ENCODE measurements at places on chromosomes 1 and 21. TPM values are rescaled to one million over a fixed set of nuclear protein-coding genes. Genes with fewer than 3 reads are reported as not detected.

DNA sequence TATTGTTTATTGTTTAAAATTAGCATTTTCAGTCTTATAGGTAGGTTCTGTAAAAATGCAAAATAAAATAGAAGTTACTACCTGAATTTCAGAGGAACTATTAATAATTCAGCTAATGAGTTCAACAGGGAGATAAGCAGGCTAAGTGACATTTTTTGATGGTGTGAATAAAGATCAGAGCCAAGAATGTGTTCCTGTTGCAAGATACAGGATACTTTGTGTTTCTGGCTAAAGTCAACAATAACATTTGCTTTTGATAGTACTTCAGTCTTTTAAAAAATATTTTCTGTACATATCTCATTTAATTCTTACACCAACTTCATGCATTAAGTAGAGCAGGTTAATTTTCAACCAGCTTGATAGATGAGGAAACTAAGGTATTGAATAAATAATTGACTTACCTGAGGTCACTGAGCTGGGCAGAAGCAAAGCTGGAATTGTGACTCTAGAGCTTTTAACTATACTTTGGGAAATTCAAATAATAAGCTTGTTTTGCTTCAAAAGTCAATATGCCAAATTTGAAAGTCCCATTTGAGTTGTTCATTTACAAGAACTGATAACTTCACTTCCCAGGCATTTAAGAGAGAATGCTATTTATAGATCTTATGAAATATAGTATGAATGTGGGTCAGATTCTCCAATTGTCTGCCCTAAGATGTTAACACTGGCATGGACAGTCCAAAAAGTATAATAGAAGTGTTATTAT is 6.0 kb downstream of the GORAB start:
- no peak overlapping the region for H3K27ac ChIP-seq
- H3K27me3 ChIP-seq: no peaks in the 10 kb centered on the region
- DNase-seq: no peak
- peaks cover 6% of the 10 kb centered on the region for H3K4me1 ChIP-seq
- H3K4me3 ChIP-seq: no peak overlapping the region

DNA sequence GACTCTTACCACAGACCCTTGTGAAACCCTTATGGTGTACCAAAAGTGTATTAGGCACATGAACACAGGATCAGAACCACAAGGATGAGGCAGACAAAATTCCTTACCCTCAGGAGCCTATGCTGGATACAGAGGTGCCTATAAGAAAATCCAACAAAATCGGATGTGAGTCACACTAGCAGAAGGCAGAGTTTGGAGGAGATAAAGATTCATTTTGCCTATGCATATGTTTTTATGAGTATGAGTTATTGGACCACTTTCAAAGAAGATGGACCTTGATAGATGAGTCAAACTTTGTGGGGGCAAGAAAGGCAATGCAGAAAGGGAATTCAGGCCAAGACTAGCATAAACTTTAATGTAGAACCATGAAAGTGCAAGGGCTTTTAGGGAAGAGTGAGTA is 17.0 kb downstream of the CAMK1G start:
- no peak overlapping the region for H3K27ac ChIP-seq
- no peak overlapping the region for H3K4me3 ChIP-seq
- peaks cover 3% of the 10 kb centered on the region for H3K4me1 ChIP-seq
- H3K27me3 ChIP-seq: peaks cover 54% of the 10 kb centered on the region
- DNase-seq: no peak

GRCh38 chr1:6956488-6957159 is 171.4 kb downstream of the CAMTA1 start:
- DNase-seq: no peak
- peaks cover 11% of the 10 kb centered on the region for H3K27me3 ChIP-seq
- H3K4me1 ChIP-seq: no peaks in the 10 kb centered on the region
- H3K4me3 ChIP-seq: no peak overlapping the region
- H3K27ac ChIP-seq: no peak overlapping the region

- H3K4me1 ChIP-seq: peaks cover 12% of the 10 kb centered on the region
- peaks cover 3% of the 10 kb centered on the region for H3K36me3 ChIP-seq
- peaks cover 45% of the 10 kb centered on the region for H3K27me3 ChIP-seq
- H3K27ac ChIP-seq: no peak overlapping the region
- H3K4me3 ChIP-seq: no peak overlapping the region
- DNase-seq: no peak
These were observed 95.1 kb downstream of the FASLG start for GRCh38 chr1:172753964-172754363.

DNA sequence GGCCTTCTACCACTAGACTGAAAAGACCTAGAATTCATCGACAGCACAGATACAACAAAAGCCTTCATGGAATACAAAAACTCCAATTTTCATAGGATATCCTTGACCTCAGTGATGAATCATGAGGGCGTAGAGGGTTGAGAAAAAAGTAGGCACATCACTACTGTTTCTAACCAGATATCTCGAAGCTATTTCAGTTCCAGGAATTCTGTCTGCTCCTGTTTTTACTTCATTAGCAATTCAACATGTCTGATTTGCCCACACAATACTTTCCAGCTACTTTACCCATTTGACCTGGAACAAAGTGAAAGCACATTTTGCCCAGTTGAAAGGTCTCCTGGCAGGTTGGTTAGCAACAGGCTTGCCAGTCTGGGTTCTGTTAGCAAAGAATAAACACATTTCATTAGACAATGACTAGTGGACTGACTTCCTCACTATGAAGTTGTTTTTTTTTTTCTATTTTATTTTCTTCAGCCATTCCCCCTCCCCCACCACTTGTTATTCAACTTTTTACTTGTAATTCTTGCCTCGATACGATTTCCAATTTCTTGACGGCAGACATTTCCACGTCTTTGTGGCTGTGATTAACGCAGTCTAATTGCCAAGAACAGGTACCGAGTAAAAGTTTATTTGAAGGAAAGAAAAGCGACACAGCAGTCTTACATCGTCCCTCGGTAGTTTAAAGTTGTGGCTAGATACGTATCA is 4.0 kb upstream of the ZBTB18 start:
- H3K4me3 ChIP-seq: peak overlapping the region; percentile 92
- H3K27me3 ChIP-seq: peaks cover 42% of the 10 kb centered on the region
- peaks cover 3% of the 10 kb centered on the region for H3K36me3 ChIP-seq
- DNase-seq: no peak
- peak overlapping the region; percentile 97 for H3K27ac ChIP-seq

GRCh38 chr1:230910755-230911117 is 42.4 kb upstream of the C1orf198 start:
- no peaks in the 10 kb centered on the region for H3K27me3 ChIP-seq
- DNase-seq: no peak
- no peaks in the 10 kb centered on the region for H3K4me1 ChIP-seq
- no peak overlapping the region for H3K27ac ChIP-seq
- H3K36me3 ChIP-seq: peaks cover 40% of the 10 kb centered on the region

GRCh38 chr21:26115305-26115704 is 55.3 kb downstream of the APP start:
- no peak for DNase-seq
- no peak overlapping the region for H3K4me3 ChIP-seq
- H3K27ac ChIP-seq: no peak overlapping the region
- H3K36me3 ChIP-seq: no peaks in the 10 kb centered on the region
- H3K27me3 ChIP-seq: no peaks in the 10 kb centered on the region

The IFNLR1 gene
- total RNA-seq: 6.8 TPM

- H3K4me3 ChIP-seq: no peak overlapping the region
- H3K27ac ChIP-seq: no peak overlapping the region
- H3K27me3 ChIP-seq: peaks cover 8% of the 10 kb centered on the region
- peaks cover 29% of the 10 kb centered on the region for H3K4me1 ChIP-seq
These were observed 335.7 kb upstream of the SNX7 start for GRCh38 chr1:98325646-98326440.

- H3K27ac ChIP-seq: no peak overlapping the region
- DNase-seq: no peak
- peaks cover 9% of the 10 kb centered on the region for H3K36me3 ChIP-seq
- H3K4me1 ChIP-seq: peaks cover 20% of the 10 kb centered on the region
- no peaks in the 10 kb centered on the region for H3K27me3 ChIP-seq
These were observed 2.0 kb upstream of the TAGLN2 start for GRCh38 chr1:159927211-159927848.

DNA sequence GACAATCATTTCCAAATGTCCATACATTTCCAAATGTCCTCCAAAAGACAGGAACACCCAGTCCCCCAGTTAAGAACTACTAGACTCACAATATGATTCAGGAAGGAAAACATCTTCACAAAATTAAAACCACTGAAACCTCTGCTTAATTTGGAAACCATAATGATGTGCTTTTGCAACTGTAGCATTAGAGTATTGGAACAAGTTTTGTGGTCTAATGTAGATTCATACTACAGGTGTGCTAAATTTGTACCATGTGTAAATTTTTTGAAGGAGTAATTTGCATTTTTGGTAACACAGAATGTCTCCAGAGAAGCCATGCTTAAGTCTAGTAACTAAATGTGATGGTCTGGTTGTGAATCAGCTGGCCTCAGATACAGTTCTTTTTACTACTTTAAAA is 129.6 kb downstream of the DPYD start:
- no peak overlapping the region for H3K4me3 ChIP-seq
- peaks cover 27% of the 10 kb centered on the region for H3K4me1 ChIP-seq
- H3K36me3 ChIP-seq: peaks cover 8% of the 10 kb centered on the region
- no peak for DNase-seq
- H3K27ac ChIP-seq: no peak overlapping the region
- H3K27me3 ChIP-seq: no peaks in the 10 kb centered on the region

- no peaks in the 10 kb centered on the region for H3K36me3 ChIP-seq
- no peak overlapping the region for H3K4me3 ChIP-seq
- no peaks in the 10 kb centered on the region for H3K27me3 ChIP-seq
- DNase-seq: no peak
These were observed 398.1 kb upstream of the LYPLAL1 start for GRCh38 chr1:218775501-218776021.

The TTC4 gene
- total RNA-seq: 19.6 TPM

The RPF1 gene
- total RNA-seq: 29.7 TPM

GRCh38 chr1:225763716-225764548 is 13.7 kb upstream of the SRP9 start:
- H3K27me3 ChIP-seq: peaks cover 29% of the 10 kb centered on the region
- no peaks in the 10 kb centered on the region for H3K36me3 ChIP-seq
- no peak overlapping the region for H3K4me3 ChIP-seq
- DNase-seq: no peak
- no peaks in the 10 kb centered on the region for H3K4me1 ChIP-seq
- no peak overlapping the region for H3K27ac ChIP-seq

The DDX20 gene
- total RNA-seq: 14.1 TPM

GRCh38 chr1:106113851-106114250 is 942.6 kb upstream of the PRMT6 start:
- H3K4me1 ChIP-seq: no peaks in the 10 kb centered on the region
- no peaks in the 10 kb centered on the region for H3K27me3 ChIP-seq
- no peaks in the 10 kb centered on the region for H3K36me3 ChIP-seq
- H3K4me3 ChIP-seq: no peak overlapping the region
